ENCODE measurements at places on chromosomes 5 and 9.

DNA sequence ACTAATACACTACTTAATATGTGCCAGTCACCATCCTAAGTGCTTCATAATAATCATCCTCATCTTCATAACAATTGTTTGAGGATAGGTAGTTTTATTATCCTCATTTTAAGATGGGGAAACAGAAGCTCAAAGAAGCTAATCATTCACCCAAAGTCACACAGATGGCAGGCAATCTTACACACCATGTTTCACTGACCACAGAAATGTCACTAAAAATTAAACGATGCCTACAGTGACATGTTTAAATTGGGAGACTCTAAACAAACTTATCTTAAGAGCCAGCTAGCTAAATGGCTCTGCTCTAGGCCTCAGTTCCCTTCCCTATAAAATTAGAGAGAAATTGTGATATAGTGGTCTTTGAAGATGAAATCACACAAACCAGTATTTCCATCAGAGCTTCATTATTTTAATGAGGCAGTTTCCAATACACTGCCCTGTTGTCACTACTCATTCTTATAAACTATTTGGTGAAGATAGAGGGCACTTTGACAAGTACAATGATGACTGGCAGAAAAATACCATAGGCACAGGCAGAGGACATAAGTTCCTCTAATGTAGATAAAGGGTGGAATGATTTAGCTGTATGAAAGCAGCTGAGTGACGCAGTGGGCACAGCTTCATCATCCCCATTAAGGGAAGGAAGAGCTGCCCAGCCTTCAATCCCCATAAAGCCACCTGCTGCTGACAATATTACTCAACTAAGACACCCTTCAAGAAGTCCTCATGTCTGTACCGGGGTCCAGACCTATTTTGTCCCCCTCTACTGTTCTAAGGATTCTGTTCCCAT is 224.1 kb downstream of the ACTL7B start:
- DNase-seq = no peak

GRCh38 chr5:67495072-67495471 is 298.5 kb upstream of the CD180 start:
- DNase-seq = no peak

DNA sequence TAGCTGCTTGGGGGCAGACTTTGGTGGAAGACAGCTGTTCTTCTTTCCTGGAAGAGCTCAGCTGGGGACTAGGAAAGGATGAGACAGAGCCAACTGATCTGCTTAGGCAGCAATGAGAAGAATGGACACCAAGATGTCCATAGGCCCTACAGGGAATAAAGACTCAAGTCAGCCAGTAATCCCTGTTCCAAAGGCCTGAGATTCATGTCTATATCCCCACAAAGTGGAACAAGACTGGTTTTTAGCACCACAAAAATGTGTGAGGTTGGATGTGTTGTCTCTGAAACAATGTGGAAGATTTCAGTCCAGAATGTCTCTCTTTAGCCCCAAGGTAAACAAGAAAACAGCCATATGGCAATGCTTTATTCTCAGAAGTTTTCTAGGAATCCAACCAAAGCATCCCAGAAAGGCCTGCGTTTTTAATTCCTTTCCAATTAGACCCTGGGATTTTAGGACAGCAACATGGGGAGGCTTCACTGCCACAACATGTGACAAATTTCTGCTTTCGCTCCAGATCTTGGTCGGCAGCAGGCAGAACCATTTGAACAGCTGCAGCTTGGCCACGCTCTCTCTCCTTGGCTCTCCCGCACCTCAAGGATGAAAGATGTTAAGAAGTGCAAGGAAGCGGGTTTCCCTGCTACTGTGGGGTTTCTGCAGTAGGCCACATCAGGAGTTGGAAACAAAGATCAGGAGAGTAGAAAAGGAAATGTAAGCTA is 245.1 kb downstream of the FSTL4 start:
- DNase-seq = no peak

DNA sequence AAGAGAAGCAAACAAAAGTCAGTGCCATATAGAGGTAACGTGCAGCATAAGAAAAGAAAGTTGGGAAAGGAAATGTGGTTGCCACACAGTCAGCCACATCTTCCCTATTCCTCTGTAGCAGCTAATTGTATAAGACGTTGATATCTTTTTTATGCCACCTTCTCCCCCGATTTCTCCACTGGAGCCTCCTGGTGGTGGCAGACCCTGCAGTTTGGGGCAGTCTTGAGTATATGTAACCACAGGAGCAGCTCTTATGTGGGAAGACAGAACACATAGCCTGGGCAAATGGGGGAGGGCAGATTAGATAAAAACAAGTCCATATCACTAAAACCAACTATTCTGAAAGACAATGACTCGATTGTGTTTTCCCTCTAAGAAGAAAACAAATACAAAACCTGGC is 99.7 kb downstream of the PLCXD3 start:
- no peak for DNase-seq

GRCh38 chr5:34863946-34864345 is 25.0 kb downstream of the TTC23L start:
- DNase-seq = no peak

DNA sequence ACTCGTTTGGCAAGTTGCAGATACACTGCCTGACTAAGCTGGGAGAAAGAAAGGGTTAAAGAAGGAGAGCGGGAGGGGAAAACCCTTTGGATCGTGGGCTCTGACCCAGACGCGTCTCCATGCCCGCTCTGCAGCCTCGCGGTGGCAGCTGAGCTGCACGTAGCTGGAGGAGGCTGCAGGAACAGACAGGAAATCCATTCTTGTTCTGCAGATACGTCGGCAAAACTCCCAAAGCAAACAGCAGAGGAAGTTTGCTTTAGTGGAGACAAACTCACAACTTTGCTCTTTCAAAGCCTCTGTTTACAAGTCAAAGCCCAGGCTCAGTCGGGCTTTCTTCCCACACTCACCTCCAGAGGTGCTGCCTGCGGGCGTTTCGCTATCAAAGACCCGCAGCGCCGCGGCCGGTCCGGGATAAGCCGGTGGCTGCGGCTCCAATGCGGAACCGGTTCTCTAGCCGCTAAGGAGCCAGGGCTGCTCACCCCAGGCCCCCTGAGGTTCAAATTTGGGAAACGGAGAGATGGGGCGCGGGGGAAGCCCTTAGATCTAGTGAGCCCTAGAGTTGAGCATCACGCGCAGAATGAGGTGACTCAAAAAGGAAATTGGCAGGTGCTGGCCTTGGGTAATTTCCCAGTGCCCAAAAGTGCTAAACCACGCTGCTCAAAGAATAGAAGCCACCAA is 60.7 kb downstream of the MAT2B start:
- no peak for DNase-seq

DNA sequence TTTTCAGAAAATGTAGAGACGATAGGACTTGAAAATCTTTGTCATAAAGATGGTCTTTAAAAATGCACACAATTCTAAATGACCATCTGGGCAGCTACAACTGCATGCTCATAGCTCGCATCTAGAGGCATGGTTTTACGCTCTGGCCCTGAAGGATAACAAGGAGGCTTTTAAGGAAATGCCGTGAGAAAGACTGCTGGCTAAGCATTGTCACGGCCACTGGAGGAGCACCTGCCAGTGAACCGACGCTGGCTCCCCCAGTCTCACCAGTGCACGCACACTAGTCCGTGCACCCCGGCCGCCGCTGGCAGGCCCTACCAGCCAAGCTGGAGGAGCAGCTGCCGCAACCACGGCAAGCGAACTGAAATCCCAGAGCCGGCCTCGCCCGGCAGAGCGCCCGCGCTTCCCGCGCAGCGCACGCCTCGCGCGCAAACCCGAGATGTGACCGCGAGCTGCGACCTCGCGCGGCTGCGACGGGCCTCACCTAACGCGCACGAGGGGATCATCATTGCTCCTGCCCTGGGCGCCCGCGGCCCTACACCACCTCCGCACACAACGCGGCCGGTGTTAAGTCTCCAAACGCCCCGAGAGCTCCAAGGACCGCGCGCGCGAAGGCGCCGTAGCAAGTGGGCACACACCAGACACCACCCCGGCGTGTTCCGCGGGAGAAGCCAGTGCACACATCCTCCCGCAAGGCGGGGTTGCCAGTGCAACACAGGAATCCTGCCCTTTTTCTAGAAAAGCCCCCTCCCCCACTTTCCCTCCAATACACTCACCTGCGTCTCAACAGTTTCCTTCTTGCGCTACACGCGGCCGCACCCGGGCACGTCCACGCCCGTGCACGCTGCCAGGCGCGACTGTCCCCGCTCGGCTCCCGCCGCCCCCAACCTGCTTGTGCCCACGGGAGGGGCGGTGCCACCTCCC is 5.3 kb downstream of the ELAVL2 start:
- DNase-seq = no peak

DNA sequence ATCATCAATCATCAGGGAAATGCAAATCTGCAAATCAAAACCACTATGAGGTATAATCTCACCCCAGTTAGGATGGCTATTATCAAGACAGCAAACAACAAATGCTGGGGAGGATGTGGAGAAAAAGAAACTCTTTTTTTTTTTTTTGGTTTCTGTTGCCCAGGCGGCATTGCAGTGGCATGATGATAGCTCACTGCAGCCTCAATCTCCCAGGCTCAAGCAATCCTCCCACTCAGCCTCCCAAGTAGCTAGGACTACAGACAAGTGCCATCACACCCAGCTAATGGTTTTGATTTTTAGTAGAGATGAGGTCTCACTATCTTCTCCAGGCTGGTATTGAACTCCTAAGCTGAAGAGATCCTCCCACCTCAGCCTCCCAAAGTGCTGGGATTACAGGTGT is 5.4 kb upstream of the CNTRL start:
- DNase-seq = no peak

DNA sequence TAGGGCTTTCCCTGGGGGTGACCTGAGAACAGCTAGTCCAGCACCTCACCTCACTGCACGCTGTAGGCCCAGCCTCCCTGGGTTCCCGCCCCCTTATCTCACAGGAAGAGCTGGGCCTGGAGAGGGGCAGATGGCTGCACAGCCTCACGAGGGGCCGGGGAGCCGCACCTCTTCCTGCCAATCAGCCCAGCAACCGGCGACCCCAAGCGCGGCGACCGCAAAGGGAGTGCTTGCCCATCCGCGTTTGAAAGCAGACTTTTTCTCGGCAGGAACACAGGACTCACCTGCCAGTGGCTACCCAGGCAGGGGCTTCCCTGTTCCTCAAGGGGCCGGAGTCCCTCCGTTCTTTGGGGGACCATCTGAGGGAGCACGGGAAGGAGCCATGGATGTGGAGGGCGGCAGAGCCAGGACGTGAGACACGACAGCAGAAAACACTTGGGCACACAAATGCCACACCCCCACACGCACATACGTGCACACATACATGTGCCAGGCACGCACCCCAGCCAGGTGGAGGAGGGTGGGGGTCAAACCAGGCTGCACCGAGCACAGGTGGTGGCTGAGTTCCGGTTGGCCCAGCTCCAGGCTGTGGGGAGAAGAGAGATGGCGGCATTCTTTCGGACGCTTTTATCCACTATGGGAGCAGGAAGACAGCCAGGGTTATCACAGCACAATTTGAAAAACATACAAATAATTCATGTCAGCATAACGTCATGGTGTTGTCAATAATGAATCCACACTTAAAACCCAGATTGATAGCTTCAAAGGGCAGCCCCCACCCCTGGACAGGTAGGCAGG is 11.3 kb downstream of the TMEM250 start:
- no peak for DNase-seq

DNA sequence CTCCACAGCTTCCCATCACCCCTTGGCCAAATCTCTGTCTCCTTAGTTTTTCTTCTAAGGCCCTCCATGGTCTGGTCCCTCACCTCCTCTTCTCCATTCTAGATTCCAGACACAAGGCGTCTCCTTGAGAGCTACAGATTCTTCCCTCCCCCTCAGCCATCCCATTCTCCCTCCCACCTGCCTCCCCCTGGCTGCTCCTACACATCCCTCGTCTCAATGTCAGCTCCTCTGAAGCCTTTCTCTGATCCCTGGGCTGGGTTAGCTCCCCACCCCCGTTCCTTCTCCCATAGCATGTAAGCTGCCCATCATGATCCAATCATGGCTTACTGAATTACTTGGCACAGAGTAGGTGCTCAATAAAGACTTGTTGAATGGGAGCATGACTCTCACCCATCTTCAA is 69.0 kb downstream of the ANKH start:
- no peak for DNase-seq

- DNase-seq = no peak
Measured at GRCh38 chr5:27020973-27021372, 17.4 kb downstream of the CDH9 start.

GRCh38 chr5:154002093-154002492 is 36.6 kb downstream of the FAM114A2 start:
- no peak for DNase-seq

DNA sequence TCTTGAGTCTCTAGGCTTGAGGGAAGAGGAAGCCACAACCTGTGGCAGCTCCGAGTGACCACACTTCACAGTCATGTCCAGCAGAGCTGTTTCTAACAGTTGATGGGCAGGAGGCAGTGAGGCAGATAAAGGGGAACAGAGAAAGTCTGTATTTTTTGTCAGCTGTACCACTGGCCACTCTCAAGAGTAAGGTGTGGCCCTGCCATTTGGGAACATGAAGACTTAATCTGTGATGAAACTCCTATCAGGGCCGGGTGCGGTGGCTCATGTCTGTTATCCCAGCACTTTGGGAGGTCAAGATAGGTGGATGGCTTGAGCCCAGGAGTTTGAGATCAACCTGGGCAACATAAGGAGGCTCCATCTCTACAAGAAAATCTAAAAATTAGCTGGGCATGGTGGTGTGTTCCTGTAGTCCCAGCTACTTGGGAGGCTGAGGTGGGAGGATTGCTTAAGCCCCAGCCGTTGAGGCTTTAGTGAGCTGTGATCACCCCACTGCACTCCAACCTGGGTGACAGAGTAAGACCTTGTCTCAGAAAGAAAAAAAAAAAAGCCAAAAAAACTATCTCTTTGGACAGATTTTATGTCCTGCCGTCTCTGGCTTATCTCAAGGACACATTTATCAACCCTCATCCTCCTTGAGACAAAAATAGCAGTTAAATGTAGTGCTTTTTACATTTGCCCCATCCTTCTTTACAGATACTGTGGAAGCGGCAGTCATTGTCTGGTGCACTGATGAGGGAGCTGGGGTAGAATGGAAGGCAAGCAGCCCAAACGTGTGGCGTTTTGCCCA is 11.9 kb upstream of the COL15A1 start:
- no peak for DNase-seq

DNA sequence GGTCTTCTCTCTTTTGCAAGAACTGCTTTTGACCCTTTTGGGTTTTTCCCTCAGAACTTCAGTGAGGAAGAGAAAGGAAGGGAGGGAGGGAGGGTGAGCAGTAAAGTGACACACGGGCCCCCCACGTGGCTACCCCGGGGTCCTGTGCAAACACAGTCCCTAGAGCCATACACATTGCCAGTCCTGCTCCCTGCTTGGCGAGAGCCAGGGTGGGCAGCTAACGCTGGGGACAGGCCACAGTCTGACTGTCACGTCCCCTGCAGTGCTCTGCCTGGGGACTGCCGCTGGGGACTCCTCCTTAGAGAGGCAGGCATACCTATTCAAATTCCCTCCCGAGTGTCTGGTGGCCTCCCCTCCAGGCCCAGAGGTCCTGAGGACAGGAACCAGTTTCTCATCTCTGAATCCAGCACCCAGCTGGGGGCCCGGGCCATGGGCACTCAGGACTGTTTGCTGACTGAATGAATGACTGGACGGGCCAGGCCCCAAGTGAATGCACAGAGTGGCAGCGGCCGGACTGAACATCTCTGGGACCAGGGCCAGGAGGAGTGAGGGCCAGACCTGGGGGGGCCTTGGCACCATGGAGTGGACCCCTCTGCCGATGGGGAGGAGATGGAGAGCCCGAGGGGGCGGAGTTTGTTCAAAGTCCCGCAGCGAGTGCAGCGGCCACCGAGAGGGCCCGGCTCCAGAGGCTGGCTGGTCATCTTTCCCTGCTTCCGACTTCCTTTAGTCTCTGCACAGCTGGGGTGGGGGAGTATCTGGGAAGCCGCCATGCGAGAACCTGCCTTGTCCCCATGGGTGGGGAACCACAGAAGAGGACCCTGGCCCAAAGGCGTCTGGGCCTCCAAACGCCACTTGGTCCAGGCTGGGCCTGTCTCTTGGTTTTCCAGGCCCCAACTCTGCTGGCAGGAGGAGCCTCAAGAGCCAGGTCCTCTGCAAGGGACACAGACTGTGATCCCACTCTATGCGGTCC is 5.8 kb downstream of the CCDC187 start:
- no peak for DNase-seq

Measured in BJ (cell line).